ENCODE measurements at places on chromosomes 7 and 10.
A peak's percentile ranks its signal among the peaks of the same experiment; 100 is the strongest.

GRCh38 chr7:132518102-132518838 lies 58.0 kb downstream of the PLXNA4 start:
- DNase-seq: no peak

- no peak for DNase-seq
These were observed 1.6 kb downstream of the PRR15 start for GRCh38 chr7:29565224-29565630.

DNA sequence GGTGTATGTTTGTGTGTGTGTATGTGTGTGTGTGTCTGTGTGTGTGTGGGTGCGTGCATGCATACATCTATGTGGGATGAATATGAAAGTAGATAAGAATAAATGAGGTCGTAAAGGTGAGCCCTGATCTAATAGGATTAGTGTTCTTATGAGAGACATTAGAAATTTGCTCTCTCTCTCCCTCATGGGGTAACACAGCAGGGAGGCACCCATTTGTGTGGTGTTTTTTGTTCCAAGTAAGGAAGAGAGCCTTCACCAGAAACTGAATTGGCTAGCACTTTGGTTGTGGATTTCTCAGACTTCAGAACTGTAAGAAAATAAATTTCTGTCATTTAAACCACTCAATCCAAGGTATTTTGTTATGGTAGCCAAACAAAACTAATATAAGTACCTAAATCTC lies 353.7 kb upstream of the CHRM2 start:
- no peak for DNase-seq

DNA sequence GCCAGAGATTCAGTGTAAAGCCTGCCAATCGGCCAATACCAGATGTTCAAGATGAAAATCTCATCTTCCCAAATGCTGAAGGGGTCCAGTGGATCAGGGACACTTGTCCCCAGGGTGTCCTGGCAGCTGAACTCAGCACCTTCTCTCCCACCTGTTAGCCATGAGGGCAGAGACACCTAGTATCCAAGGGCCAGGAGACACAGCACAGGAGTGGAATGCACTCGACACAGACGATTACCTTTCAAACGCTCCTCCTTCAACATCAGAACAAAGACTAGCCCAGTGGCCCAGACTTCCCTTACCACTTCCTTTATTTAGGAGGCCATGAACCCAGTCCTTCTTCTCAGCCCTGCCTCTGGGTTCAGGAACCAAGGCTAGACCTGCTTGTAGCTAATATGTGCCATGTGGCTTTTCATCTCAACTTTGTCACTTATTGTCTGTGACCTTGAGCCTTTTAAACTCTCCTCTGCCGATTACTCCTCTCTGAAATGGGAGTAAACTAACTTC lies 180.3 kb upstream of the PLXNA4 start:
- no peak for DNase-seq

DNA sequence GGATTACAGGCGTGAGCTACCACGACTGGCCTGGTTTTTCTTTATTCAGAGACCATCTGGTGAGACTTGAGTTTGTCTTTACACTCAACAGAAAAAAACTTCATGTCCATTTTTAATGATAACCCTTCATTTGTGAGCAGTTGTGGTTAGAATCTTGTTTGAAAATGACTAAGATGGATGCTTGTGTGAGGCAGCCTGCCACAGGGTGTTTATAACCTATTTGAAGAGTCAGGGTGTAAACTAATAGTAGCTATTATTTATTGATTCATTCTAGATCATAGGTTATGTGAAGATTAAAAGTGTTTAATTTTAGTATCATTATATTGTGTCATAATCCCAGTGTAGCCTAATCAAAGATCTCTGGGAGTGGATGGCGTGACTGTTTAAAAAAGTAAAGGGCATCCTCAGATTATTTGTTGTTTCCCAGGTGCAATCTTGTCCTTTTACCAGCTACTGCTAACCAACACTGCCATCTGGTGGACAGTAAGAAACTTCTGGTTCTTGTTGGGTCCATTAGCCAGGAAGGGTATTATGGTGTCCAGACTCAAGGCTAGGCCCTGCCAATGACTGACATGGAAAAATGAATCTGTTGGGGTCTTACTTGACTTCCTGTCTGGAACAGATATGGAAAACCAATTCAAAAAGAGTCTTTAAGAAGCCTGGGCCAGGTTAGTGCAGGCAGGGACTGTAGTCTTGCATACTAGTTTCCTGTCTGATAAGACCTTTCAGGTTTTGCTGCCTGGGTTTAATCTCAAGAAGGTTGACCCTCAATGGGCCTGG lies 24.9 kb downstream of the NRBF2 start:
- peak; percentile 49 for DNase-seq

All from CD4-positive, alpha-beta T cell treated with Interleukin-17A for 4 hours (primary cell).